ENCODE measurements at places on chromosomes 16 and 17.
A peak's percentile ranks its signal among the peaks of the same experiment; 100 is the strongest.

- no peak for DNase-seq
Observed at GRCh38 chr16:4060823-4061222, 55.4 kb downstream of the ADCY9 start.

DNA sequence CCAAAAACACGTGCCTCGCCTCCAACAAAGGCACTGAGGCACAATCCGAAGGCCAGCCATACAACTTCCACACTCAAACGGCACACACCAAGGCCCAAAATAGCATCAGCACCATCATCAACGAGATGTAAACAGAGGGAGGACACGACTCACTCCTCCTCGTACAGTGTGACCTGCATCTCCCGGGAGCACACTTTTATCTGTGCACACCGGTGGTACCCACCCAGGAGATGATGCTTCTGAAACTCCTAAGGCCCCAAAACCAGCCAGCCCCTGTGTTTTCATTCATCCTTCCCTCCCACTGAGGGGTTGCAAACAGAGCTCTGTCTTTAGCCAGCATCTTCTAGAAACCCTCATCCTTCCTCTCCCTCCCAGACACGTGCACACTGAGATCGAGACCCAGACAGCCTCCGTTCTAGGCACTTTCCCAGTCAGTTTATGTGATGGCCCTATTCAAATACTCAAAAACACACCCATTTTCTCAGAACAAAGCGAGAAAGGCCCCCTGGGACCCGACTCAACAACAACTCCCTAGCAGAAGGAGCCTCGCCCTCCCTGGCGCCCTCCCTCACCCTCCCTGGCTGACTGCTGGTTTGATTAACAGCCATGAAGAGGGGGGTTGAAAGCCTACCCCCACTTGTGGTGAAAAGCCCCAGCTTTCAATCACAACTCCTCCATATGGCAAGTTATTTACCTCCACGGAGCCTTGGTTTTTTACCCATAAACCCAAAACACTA, 76.3 kb downstream of the GAS7 start:
- DNase-seq, result peak; percentile 34

GRCh38 chr17:1039123-1039507, 42.2 kb downstream of the TIMM22 start:
- no peak for DNase-seq

- DNase-seq, result no peak
Observed at GRCh38 chr17:8859804-8860430, 7.6 kb downstream of the PIK3R6 start.
